ENCODE measurements at places on chromosomes 1 and 21.

DNA sequence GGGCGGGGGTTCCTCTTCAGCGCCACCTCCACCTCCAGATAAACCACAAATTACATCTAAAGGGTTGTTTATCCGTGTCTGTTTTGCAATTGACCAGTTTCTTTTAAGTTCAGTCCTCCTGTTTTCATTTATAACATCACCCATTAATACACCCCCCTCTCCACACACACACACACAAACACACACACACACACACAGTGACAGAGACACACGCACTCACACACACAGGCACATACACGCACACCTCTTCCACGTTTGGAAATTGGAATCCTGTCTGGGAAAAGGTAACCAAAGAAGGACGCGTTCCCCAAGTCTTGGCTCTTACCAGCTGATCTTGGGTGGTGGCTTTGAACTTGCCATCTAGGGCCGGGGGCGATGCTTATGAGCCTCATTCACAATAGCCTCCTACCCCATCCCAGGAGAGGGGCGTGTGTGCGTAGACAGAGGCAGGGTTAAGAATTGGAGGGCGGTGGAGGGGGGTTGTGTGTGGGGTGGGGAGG lies 442 bp upstream of the CSMD2 start:
- no peak for DNase-seq

DNA sequence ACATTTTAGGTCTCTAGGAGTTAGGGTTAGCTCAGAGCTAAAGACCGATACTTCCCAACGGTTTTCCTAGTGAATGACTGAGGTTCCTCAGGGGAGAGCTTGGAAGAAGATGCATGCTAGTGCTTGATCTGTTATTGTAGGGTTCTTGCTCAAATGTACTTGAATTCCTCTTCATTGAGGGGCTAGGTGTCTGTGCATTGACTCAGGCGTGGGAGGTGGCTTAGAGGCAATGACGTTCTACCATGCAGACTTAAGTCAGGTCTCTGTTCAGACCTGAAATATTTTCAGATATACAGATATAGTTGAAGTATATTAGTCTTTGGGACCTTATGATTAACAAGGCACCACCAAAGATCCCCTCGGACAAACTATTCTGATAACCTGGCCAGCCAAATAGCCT lies 23.5 kb downstream of the S100A10 start:
- DNase-seq = no peak

GRCh38 chr1:106753066-106753465 lies 303.4 kb upstream of the PRMT6 start:
- DNase-seq = no peak

DNA sequence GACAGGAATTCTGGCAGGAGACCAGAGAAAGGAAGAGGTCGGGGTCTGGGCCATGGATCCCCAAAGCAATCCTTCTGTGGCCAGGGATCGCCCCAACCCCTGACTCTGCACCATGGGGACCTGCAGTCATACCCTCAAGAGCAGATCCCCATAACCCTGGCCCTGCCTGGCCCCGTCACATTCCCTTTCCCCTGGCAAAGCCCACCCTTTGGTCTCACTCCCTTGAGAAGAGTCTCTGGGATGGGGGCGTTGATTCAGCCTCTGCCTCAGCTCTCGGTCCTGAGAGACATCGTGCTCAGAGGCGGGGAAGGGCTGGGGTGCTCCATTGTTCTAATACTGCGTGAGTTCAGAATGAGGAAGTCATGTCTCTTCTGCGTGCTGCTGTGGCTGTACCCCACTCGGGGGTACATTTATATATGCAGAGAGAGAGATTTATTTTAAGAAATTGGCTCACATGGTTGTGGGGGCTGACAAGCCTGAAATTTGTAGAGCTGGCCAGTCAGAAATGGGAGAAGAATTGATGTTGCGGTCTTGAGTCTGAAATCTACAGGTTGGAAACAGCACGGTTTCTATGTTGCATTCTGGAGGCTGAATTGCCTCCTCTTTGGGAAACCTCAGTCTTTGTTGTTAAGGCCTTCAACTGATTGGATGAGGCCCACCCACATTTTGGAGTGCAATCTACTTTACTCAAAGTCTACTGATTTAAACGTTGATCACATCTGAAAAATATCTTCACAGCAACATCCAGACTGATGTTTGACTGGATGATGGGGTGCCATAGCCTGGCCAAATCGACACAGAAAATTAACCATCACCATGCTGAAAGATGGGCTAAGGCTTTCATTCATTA lies 4.2 kb upstream of the PADI2 start:
- DNase-seq = no peak

- DNase-seq = peak; percentile 41
Measured at GRCh38 chr1:42952303-42953001, 6.2 kb downstream of the SLC2A1 start.

GRCh38 chr1:55951291-55951690 lies 628.1 kb downstream of the PLPP3 start:
- no peak for DNase-seq

DNA sequence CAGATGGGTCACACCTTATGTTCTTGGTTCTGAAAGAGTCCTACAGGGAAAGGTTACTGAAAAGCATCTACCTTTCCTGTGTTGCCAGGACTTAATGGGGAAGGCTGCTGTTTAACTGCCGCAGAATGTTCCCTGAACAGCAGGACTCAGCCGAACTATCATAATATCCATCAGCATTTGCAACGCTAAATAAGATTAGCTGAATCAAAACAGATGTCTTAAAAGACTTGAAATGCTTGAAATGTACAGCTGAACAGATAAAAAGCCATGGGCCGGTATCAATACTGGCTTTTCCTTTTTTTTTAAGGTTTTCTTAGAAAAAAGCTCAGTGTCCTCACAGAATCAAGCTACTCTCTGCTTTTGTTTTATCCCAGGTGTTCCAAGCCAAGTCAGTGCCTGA lies 19.7 kb upstream of the ATP13A2 start:
- DNase-seq = no peak

DNA sequence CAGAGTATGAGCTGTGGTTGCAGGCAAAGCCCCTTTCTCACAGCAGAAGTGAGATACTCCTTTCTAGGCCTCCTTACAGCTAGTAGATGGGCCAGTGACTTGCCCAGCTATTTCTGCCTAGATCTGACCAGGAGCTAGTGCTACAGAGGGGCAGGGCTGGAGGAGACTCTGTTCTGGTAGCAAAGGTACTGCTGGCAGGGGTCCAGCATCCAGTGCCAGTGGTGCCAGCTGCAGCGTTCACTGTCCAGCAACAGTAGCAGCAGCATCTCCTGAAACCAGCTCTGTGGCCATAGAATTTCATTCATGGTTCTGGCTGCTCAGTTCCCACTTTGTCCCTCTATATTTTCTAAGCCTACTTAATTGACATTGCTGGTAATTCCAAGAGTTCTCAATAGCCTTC lies 62.5 kb upstream of the CNN3 start:
- no peak for DNase-seq

DNA sequence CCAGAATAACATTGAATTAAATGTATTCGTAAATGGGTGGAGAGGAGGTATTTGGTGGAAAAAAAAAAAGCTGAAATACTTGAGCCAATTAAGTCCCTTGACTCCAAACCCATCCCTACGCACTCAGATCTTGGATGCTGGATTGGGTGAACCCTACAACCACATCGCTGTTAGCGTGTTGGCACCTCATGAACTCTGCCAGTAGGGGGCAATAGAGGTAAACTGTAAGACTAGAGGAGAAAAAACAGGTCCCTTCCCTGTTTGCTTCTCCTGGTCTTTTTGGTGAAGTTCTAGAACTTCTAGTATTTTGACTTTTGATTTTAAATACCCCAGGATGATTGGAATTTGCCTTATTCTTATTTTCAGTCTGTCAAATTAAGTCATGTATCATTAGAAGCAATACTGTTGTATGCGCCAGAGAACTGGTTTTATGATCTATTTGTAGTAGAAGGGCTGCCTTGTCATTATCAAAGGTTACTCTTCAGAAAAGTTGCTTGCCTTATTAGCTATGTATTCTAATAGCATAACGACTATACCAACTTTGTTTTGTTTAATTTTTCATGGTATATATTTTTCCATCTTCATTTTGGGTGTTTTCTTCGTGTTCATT lies 1.9 kb upstream of the OR13G1 start:
- DNase-seq = peak; percentile 10

DNA sequence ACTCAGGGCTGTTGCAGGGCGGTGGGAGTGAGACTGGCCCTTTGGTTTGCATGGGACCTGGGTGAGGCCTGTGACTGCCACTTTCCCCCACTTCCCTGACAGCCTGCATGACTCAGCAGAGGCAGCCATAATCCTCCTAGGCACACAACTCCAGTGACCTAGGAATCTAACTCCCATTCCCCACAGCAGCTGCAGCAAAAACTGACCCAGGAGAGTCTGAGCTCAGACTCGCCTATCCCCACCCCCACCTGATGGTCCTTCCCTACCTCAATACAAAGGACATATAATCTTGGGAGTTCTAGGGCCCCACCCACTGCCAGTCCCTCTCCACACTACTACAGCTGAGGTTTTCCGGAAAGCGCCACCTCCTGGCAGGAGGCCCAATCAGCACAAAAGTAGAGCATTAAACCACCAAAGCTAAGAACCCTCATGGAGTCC lies 26.7 kb downstream of the NDC1 start:
- DNase-seq = no peak

DNA sequence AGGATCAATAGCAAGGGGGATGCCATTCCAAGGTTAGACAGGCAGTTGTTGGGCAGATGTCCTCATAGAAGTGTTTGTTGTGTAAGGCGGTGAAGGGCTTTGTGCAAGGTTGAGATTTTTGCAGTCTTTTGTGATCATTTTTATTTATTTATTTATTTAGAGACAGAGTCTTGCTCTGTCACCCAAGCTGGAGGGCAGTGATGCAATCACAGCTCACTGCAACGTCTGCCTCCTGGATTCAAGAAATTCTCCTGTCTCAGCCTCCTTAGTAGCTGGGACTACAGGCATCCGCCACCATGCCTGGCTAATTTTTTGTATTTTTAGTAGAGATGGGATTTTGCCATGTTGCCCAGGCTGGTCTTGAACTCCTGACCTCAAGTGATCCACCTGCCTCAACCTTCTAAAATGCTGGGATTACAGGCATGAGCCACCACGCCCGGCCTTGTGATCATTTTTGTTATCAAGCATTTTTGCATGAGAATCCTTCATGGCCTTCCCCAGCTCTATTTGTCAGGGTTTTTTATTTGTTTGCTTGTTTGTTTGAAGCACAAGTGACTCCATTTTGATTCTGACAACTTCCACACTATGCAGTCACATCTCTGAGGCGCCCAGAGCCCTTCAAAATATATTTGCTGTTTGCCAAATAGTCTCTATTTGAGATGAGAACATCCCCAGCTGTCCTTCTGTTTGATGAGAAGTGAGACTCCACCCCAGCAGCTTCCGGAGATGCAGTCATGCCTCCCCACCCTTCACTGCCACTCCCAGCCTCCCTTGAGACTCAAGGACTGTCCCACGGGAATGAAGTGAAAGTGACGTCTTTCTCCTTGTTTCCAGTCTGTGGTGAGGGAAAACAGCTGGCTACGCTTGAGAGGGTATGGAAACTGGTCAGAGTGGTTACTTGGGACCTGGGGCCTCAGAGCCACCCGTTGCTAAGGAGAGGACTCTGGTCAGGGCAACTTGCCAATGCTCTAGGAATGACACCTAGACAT lies 38.0 kb downstream of the TMEM50B start:
- DNase-seq = no peak

- DNase-seq = no peak
Measured at GRCh38 chr1:62358665-62359373, 39.6 kb upstream of the KANK4 start.

DNA sequence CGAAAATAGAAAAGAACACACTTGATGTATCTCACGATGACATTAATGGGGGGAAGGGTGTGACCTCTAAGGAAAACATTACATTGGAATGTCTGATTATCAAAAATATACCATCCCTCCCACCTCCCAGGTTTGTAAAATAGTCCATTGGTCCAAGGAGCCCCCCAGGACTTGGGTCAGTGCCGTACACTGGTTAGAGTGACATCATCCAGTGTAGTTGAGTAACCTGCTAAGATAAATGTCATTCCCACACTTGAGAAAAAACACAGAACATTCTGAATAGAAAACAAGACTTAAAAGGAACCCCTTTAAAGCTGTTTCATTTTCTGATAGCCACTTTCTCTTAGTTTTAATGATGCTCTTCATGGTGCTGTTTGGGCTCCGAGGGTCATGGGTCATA lies 15.2 kb downstream of the DDX20 start:
- no peak for DNase-seq

DNA sequence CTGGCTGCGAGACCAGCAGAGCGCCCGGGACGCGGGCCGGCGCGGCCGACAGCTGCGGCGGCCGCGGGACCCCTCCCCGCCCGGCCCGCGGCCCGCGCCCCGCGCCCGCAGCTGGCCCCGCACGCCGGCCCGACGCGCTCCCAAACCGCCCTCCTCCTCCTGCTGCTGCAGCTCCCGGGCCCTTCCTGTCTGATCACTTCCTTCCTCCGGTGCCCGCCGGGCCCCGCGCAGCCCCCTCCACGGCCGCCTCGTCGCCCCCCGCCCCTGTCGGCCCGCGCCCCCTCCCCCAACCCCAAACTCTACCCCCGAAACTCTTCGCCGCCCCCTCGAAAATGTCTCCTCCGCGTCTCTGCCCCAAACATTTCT lies 594 bp downstream of the LUZP1 start:
- peak; percentile 20 for DNase-seq

GRCh38 chr1:192700834-192701271 lies 64.9 kb downstream of the RGS13 start:
- no peak for DNase-seq
